ENCODE measurements at places on chromosomes 1 and 21. TPM values are rescaled to one million over a fixed set of nuclear protein-coding genes. Genes with fewer than 3 reads are reported as not detected.

- no peak for DNase-seq
- H3K27ac ChIP-seq = peak overlapping the region; percentile 36
- no peaks in the 10 kb centered on the region for H3K36me3 ChIP-seq
- no peaks in the 10 kb centered on the region for H3K27me3 ChIP-seq
- H3K4me3 ChIP-seq = no peak overlapping the region
Observed at GRCh38 chr21:15004721-15005370, 60.0 kb downstream of the NRIP1 start.

DNA sequence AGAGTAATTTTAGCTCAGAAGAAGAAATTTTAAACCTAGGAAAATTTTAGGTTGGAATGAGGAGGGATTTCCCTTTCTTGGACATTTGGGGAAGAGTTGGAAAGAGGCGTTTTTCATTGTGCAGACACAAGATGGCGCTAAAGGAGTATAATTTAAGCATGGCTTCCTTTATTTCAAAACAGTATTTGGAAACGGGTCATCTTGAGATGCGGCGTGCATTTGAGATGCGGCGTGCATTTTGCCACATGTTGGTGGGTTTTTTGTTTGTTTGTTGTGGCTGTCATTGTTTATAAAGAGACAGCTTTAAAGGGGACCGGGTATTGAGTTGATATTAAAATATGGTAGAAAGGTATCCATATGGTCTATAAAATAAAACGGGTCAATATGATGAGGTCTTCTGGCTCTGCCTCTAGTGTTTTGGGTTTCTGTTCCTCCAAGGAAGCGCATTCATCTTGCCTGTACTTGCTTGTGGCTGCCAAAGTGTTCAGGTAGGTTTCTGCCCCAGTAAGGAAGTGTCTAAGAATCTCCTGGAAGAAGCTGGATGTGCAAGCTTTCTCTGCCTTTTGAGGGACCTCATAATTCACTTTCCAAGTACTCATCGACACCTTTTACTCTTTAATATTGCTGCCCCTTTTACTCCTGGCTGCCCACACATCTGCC, 210.3 kb downstream of the SLC35F3 start:
- H3K36me3 ChIP-seq = no peaks in the 10 kb centered on the region
- H3K4me3 ChIP-seq = no peak overlapping the region
- no peak for DNase-seq
- H3K27ac ChIP-seq = no peak overlapping the region
- H3K4me1 ChIP-seq = no peaks in the 10 kb centered on the region

GJC2 gene
- total RNA-seq = 0.77 TPM

DNA sequence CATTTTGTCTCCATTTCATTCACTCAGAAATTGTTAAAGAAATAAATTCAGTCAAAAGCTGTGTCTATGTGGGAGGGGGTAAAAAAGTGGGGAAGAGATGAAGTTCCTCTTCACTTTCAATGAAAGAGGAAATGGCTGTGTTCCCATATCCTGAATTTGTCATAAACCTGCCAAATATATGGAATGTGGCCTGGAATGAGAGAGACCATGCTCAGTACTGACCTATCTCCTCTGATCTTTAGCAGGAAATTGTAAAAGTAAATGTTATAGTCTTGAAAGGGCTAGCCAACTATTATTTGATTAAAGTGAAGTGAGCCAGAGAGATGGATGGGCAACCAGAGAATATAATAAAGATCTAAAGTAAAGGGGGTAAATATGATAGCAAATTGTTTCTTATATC, 130.3 kb upstream of the C21orf91 start:
- no peak overlapping the region for H3K27ac ChIP-seq
- H3K4me1 ChIP-seq = peaks cover 8% of the 10 kb centered on the region
- no peaks in the 10 kb centered on the region for H3K36me3 ChIP-seq
- no peak for DNase-seq

ARHGEF10L gene
- total RNA-seq = 51.0 TPM
